ENCODE measurements at places on chromosomes 2 and 18.

GRCh38 chr2:68762665-68763064, 28.1 kb downstream of the ARHGAP25 start:
- no peak for DNase-seq

GRCh38 chr2:133674433-133675331, 106.4 kb upstream of the NCKAP5 start:
- peak; percentile 63 for DNase-seq

GRCh38 chr2:74111380-74111779, 36.3 kb downstream of the BOLA3 start:
- no peak for DNase-seq

GRCh38 chr2:231342061-231342711, 53.3 kb upstream of the B3GNT7 start:
- DNase-seq, result no peak

DNA sequence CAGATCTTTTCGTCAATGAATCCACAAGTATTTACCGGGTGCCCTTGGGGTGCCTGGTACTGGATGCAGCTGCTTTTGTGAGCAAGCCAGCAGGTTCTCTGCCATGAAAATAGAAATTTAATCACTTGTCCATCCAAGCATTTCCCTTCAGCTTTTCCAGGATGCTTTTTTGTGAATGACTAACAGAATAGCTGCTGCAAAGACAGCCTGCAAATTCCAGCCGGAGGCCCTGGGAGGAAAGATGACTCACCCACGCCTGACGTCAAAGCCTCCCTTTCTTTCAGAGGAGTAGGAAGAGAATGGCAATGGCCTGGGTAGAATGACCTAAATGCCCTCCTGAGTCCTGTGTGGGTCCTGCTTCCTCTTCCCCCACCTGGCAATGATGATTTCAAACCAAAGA, 111.9 kb downstream of the AP1S3 start:
- DNase-seq, result no peak

DNA sequence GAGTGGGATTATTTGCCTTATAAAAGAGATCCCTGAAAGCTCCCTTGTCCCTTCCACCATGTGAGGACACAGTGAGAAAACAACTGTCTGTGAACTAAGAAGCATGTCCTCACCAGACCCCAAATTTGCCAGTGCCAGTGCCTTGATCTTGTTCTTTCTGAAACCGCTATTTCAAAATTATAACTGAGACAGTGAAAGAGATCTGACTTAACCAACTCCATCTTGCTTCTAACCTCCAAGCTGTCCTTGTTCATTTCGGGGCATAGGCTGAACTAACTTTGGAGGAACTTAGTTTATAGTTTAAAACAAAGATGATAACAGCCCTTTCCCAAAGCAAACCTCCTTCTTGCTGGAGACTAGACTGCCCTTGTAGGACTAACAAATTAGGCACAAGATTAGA, 563.9 kb downstream of the ADCYAP1 start:
- no peak for DNase-seq

- DNase-seq, result no peak
Measured at GRCh38 chr2:241870081-241870541, 582 bp downstream of the RTP5 start.

- no peak for DNase-seq
Measured at GRCh38 chr2:190809876-190810525, 70.6 kb upstream of the GLS start.

DNA sequence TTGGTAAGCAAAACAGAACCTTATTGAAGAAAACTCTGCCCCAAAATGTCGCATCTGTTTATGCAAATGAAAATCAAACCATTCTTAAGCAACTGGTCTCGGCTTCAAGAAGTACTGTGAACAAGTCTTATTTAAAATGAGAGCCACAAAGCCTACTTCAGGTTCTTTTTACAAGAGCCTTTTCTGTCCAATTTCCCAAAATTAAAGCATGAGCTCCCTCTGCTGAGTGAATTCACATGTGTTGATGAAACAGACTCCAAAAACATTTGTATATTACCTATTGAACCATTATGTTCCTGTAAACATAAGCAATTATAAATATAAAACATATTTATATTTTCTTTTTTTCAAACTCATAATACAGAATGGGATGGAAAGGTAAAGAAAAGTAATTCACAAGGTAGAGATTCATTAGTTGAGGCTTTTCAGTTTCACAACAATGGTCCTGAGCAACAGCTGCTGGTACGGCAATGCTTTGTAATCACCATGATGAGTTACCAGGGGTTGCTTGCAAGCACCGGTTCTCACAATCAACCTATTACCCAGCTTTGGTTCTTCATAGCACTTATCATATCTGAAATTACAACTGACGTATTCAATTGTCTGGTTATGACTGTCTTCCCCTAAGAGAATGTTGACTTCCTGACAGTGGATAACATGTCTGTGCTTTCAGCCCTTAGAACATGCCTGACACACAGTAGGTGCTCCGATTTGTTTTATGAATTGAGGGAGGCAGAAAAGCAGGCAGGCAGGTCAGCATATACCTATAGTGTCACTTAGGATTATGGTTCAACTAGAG, 108.4 kb upstream of the BZW1 start:
- no peak for DNase-seq

GRCh38 chr2:16394072-16394985, 271.3 kb downstream of the CYRIA start:
- DNase-seq, result no peak

DNA sequence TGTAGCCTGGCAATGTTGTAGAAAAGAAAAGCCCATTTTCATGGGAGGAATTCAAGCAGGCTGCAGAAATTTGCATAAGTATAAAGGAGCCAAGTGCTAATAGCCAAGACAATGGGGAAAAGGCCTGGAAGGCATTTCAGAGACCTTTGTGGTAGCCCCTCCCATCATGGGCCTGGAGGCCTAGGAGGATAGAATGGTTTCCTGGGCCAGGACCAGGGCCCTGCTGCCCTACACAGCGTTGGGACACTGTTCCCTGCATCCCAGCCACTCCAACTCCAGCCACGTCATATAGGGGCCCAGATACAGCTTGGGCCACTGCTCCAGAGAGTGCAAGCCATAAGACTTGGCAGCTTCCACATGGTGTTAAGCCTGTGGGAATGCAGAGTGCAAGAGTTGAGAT, 8.1 kb upstream of the ZNF24 start:
- DNase-seq, result no peak

DNA sequence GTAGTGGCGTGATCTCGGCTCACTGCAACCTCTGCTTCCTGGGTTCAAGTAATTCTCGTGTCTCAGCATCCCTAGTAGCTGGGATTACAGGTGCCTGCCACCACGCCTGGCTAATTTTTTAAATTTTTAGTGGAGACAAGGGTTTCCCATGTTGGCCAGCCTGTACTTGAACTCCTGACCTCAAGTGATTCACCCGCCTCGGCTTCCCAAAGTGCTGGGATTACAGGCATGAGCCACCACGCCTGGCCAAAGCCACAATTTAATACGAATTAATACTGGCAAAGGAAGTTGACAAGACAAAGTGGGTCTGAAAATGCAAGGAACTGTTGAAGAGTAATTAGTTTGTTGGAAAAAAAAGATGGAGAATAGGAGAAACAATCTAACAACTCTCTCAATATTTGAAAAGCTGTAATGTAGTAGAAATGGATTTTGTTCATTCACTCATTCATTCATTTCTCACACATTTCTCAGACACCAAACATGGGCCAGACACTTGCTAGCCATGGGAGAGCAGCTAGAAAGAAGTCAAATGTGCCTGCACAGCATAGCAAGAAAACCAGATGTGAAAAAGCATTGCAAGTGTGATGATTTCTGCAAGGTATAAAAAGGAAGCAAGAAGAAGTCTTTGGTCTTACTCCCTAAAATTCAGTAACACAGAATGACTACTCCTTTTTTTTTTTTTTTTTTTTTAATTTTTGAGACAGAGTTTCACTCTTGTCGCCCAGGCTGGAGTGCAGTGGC, 39.4 kb upstream of the ATL2 start:
- DNase-seq, result no peak

DNA sequence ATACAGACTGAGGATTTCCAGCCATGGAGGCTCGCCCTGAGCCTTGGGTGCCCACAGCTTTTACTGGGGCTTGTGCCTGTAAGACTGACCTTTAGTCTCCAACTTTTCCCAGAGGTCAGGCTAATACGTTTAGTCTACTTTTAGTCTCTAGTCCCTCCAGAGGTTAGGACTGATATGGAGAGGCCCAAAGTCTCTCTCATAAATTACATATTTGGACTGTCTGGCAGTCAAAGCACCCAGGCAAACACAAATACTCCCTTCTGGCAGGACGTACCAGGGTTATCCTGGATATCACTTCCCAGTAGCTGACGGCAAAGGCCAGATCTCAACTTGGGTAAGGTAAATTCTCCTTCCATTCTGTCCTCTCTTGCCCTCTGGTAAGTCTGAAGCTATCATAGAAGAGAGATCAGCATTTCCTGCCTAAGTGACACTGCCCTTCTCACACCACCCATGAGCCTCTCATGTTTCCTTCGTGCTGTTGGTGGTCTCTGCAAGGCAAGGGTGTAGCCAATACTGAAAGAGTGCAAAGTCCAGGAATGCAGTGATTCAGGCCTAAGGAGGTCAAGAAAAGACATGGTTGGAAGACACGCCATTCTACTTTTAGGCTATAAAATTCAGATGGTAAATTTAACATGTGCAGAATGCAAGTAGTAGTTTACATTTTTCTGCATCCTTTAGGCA, 69.3 kb upstream of the NEDD4L start:
- DNase-seq, result no peak
